NCI-H1048 (cell line): ENCODE measurements at places on chromosomes 11 and 22.
A peak's percentile ranks its signal among the peaks of the same experiment; 100 is the strongest.

DNA sequence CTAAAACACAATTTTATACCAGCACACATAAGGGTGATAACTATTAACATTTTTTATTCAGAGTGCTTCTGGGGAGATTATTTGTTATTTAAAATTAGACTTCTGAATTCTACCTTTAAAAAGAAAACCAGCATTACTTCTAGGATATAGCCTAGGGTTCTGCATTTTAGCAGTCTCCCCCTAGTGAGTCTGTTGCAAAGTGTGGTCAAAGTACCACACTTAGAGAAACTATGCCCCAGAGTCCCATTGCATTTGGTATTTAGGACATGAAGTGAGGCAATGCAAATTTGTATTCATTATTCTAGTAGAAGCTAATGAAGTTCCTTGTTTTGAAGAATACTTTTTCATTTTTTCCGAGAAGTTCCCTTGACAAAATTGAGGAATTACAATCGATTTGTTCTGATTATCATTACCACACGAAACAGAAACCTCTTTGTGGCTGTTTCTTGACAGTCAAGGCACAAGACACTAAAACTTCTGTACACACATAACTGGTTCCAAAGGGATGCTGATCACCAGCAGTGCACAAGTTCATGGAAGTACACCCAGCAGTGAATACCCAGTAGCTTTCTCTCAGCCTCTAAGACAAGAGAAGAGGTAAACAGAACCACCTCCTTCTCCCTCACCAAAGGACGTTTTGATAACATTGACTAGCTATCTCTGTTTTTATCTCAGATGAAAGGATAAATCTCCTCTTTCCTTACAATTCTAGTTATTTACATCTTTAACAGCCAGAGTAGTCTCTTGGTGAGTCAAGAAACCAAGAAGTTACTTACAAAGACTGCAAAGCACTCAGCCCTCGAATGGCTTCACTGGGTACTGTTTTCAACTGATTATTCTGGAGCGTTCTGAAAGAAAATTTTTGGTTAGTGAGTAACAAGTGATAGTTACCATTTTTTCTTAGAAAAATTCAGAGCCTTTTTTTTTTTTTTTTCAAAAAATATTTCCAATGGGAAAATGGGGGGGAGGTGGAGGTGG, 27.6 kb upstream of the CCDC34 start:
- DNase-seq: no peak

DNA sequence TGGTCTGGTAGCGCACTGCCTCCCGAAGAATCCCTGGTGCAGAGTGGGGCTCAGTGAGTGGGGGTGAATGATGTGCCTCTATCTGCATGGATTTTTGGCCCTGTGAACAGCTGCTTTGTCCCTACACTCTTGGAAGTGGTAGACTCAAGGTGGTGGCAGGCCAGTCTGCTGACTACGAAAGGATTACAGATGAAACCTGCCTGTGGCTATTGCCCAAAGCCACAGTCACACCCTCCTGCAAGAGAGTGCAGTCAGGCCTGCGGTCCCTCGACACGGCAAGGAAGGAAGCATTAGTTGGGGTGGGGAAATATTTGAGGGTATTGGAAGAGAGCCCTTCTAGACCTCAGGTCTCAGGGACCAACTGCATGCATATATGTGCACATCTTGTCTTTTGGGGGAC, 63.7 kb downstream of the DSCAML1 start:
- DNase-seq: no peak

- DNase-seq: no peak
Measured at GRCh38 chr11:75152090-75152489, 1.2 kb downstream of the SLCO2B1 start.

GRCh38 chr11:116595305-116595880, 177.4 kb downstream of the BUD13 start:
- no peak for DNase-seq

DNA sequence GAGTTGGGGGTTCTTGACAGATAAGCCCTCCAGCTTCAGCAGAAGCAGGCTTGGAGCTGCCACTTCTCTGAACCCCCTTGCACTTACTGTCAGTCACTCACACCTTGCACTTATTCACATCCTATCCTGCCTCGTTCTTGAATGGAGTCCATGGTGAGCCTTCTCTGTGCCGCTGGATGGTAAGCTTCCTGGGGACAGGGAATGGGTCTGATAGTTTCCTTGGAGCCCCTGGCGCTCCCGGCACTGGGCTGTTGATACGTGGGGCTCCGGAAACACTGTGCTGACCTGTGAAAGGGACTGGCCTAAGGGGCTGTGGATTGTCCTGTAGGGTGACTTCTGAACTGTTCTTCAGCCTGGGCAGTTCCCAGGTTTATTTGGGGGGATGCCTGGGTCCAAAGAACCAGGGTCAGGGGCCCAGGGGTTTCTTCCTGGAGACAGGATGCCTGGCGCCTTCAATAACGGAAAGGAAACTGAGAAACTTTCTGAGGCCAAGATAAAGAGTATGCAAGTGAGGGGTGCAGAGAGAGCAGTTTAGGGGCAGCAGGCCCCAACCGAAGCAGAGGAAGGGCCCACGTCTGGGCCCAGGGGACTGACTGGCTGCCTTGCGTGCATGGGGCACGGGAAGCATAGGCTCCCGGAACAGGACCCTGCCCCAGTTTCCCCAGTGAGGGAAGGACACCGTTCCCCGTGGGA, 709 bp upstream of the ST3GAL4 start:
- no peak for DNase-seq

DNA sequence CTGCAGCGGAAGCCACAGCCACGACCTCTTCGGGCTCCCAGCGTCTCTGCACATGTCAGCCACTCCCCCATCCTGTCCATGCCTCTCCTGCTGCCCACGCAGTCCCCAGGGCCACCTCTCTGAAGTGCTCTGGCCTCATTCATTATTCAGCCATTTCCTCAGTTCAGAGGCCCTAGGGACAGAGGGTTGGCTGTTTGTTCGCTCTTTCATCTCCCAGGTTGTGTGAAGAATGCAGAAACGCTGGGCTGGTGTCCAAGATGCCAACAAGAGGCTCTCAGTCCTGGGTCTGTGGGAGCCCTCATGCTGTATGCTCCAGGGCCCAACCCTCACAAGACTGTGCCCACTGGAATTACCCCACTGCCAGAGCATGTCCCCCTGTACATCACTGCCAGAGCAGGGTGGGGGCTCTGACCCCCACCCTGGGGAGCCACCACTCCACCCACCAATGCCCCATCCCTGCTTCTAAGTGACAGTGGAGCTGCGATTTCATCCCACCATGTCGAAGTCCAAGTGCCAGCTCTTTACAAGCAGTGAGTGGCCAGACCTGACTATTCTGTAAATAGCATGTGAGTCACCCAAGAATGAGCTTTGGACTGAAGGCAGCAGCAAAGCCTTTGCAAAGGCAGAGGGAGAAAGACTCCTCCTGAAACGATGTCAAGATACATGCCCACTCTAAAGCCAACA, 209.6 kb downstream of the BUD13 start:
- DNase-seq: no peak

DNA sequence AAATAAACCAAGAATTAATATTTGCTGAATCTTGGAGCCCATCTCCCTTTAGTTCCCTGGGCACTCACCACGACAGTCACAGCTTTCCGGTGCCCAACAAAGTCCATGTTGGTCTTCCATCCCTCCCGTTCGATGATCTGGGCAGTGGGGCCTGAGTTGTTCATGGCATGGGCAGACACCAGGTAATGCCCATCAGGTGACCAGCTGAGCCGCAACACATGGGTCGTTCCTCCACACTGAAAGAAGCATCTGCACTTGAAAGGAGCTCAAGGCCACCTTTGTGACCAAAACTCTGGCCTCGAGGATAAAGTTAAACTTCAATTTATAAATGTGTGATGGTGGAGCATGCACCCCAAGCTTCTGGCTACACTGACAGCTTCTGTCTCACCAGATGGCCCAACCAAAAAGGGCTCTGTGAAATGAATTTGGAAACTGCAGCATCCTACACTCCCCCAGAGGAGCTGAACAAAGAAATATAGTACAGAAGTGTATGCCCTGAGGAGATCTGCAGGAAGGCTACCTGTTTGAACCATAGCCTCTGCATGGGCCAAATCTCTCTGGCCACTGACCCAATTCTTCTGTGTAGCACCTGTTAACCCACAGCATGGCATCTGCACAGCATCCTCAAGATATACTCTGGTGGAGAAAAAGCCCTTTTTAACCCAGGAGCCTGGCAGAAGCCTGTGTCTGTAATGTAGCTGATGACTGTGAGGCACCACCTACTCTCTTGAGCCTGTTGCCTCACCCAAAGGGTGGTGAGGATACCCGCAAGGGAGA, 37.1 kb downstream of the HIRA start:
- no peak for DNase-seq

DNA sequence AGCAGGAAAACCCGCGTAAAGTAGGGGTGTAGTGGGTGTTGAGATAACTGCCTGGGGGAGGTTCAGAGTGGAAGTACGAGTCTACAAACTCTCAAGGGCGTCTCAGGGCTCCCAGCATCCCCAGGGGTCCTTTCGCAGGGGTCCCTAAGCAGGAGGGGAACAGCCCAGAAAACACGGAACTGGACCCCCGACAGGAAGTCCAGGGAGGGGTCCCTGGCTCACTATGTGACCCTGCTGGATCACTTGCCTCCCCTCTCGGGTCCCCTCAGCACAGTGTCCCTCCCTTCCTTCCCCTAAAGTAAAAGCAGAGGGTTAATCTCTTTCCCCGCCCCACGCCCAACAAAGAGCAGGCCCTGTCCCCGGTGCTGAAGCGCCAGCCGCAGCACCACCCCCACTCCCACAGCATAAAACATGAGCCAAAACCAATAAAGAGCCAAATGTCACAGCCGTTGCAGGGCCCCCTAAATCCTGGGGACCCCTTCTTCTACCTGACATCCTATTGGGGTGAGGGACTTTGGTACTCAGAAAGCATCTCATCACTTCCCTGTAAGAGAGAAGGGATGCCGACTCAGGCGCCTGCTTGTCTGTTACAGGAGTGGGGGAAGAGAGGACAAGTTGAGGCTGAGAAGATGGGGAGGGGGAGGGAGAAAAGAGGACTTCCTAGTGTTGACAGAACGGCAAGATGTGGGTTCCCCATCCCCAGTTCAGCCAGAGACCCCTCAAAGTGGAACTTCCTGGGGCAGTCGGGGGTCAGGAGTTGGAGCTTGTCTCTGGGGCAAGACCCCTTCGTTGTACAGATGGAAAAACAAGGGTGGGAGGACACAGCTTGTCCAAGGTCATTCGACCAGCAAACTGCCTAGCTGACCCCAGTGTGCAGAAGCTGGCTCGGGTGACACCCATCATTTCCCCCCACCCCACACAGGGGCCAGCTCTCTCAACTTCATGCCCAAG, 1.4 kb upstream of the NEFH start:
- peak; percentile 21 for DNase-seq

- no peak for DNase-seq
Measured at GRCh38 chr22:47189056-47189916, 426.8 kb downstream of the TBC1D22A start.

DNA sequence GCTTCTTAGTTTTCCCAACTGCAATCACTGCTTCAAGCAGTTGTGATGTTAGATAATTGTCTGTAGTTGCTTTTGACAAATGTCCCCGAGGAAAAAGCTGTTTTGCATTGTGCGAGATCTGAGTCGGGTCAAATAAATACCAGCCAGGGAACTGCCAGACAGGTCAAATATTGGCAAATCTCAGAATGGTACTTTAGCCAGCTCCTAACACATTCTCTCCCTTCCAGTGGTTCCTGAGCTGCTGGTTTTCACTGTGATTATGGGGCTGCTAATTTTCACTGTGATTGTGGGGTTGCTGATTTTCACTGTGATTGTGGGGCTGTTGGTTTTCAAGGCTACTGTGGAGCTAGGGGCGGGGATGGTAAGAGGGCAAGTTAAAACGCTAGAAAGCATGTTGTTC, 14.3 kb downstream of the RASSF10 start:
- no peak for DNase-seq

- DNase-seq: no peak
Measured at GRCh38 chr11:120074076-120074475, 63.8 kb downstream of the TRIM29 start.

- no peak for DNase-seq
Measured at GRCh38 chr22:35380013-35380412, 883 bp upstream of the HMOX1 start.
